ENCODE measurements at places on chromosomes 3 and 15. TPM values are rescaled to one million over a fixed set of nuclear protein-coding genes. Genes with fewer than 3 reads are reported as not detected.

The NDN gene
- polyA plus RNA-seq, result 2.4 TPM

DNA sequence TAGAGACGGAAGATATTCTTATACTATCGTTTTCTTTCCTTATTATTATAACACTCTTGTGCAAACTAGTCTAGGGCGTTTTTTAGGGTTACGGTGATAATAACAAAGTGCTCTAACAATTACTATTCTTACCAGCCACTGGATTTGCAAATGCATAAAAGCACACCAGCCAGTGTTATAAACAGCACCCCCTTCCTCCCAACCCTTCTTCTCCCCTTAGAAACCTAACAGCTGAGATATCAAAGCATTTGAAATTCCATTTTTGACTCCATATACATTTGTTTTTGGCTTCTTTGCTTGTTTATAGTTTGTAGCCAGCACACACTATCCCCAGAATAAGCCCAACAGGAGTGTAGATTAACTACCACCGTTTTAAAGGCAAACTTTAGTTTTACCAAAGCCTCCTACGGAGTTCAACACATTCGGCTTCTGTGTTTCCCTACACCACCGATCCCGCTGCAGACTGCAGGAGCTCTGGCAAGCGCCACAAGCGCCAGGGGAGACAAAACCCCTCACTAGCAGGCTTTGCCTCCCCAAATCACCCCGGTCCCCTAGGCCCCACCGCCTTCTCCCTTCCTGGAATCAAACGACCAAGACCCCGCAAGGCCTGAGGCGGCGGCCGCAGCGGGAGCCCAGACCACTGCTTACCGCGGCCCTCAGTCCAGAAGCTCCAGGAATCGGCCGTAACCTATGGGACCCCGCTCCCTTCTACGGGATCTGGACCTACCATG, 461 bp downstream of the COPB2 start:
- peaks cover 12% of the 10 kb centered on the region for H3K36me3 ChIP-seq
- no peaks in the 10 kb centered on the region for H3K27me3 ChIP-seq
- 0 out of 2 replicates have a peak, but pooled peaks cover 4% of the 10 kb centered on the region for H3K4me1 ChIP-seq

- no peaks in the 10 kb centered on the region for H3K4me1 ChIP-seq
- DNase-seq, result no peak
- H3K27me3 ChIP-seq, result peaks cover 6% of the 10 kb centered on the region
- no peaks in the 10 kb centered on the region for H3K36me3 ChIP-seq
Observed at GRCh38 chr3:120457827-120458226, 7.0 kb upstream of the FSTL1 start.

DNA sequence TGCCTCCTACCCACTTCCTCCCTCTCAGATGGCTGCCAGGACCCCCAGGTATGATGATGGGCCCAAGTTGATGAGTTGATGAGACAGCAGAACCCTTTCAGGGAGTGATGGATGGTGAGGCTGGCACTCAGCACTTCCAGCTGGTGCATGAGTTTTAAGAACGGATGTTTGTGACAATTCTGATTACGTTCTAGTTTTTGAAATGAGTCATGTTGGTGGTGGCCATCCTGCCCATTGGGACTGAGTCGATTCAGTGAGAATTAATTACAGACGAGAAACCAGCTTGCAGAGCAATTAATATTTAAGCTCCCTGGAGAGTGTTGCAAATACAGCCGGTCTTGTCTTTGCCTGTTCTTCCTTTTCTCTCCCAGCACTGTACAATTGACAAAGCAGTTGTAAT, 56.9 kb upstream of the NR2C2 start:
- H3K4me3 ChIP-seq, result no peak overlapping the region
- no peaks in the 10 kb centered on the region for H3K36me3 ChIP-seq
- H3K27me3 ChIP-seq, result peaks cover 54% of the 10 kb centered on the region
- H3K4me1 ChIP-seq, result no peaks in the 10 kb centered on the region

- no peak overlapping the region for H3K4me3 ChIP-seq
- H3K36me3 ChIP-seq, result peaks cover under 1% of the 10 kb centered on the region
- H3K27ac ChIP-seq, result no peak overlapping the region
- peaks cover 4% of the 10 kb centered on the region for H3K4me1 ChIP-seq
- no peak for DNase-seq
Observed at GRCh38 chr3:123586968-123587367, 2.1 kb upstream of the HACD2 start.
